Dermis microvascular lymphatic vessel endothelial cell (primary cell): ENCODE measurements at places on chromosomes 11 and 22. TPM values are rescaled to one million over a fixed set of nuclear protein-coding genes. Genes with fewer than 3 reads are reported as not detected.

Gene TMPRSS5
- total RNA-seq, result 0.13 TPM in 2 replicates

Gene OR2D2
- total RNA-seq, result 0.13 and 0.25 TPM in 2 replicates

Gene TRIM6
- total RNA-seq, result 0.38 and 3.9 TPM in 2 replicates

Gene KCNQ1OT1
- 0.51 and 0.76 TPM in 2 replicates for total RNA-seq

Gene OR10S1
- not detected in 2 replicates for total RNA-seq

Gene SLC17A6
- total RNA-seq, result not detected in 2 replicates

Gene CEND1
- under 0.01 and 0.13 TPM in 2 replicates for total RNA-seq
